ENCODE measurements at places on chromosomes 2 and 18.

- DNase-seq, result no peak
Measured at GRCh38 chr2:25714740-25715139, 41.4 kb upstream of the DTNB start.

DNA sequence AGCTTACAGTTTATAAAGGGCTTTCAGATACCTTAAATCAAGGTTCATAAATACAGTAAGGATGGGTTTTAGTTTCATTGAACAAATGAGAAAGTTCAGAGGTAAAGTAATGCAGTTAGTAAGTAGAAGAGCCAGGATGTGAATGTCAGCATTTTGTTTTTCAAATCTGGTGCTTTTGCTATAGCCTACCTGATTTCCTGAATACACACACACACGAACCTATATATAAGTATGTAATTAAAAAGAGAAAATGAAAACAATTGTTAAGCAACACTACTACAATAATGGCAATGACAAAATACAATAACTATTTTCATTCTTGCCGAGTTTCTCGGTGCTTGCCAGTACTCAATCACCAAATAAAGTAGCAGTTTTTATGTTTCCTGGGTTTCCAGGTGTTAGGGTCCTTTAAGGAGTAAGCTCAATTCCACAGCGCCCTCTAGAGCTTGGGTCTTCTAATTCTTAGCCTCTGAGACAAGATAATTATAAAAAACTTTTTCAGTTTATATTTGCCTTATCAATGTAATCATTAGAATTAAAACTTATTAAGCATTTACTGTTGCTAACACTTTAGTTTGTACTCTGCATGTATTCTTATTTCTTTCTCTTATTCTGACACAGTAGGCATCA lies 512.9 kb upstream of the ACVR2A start:
- peak; percentile 18 for DNase-seq

DNA sequence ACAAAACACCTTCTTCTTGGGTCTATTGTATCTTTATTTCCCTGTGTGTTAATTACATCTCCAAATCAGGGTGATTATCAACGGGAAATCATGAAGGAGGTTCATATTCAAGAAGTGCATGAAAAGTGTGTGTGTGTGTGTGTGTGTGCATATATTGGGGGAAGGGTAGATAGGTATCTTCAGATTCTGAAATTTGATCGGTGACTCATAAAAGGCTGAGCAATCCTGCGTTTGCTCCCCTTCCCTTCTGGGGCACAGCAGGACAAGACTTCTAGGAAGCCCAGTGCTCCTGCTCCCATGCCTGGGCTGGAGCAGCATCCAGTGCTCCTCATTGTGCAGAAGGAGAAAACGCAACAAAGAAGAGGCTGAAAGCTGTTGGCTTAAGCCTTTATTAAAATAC lies 25.8 kb downstream of the MC5R start:
- no peak for DNase-seq

DNA sequence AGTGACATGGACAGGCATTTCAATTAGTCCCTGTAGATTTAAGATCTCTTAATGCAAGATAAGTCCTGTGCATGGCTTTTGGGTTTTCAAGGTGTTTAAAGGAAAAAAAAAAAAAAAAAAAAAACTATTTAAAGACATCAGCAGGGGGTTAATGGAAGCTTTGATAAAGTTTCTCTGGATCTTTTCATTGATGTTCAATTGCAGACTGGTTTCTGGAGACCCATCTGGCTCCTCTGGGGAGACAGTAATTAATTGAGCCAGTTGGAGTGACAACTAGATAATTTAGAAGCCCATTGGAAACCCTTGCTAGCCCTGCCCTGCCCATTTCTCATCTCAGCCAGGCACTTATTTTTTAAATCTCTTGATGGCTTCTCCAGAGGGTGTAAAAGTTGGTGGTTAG lies 98.7 kb downstream of the EPHA4 start:
- DNase-seq, result no peak

DNA sequence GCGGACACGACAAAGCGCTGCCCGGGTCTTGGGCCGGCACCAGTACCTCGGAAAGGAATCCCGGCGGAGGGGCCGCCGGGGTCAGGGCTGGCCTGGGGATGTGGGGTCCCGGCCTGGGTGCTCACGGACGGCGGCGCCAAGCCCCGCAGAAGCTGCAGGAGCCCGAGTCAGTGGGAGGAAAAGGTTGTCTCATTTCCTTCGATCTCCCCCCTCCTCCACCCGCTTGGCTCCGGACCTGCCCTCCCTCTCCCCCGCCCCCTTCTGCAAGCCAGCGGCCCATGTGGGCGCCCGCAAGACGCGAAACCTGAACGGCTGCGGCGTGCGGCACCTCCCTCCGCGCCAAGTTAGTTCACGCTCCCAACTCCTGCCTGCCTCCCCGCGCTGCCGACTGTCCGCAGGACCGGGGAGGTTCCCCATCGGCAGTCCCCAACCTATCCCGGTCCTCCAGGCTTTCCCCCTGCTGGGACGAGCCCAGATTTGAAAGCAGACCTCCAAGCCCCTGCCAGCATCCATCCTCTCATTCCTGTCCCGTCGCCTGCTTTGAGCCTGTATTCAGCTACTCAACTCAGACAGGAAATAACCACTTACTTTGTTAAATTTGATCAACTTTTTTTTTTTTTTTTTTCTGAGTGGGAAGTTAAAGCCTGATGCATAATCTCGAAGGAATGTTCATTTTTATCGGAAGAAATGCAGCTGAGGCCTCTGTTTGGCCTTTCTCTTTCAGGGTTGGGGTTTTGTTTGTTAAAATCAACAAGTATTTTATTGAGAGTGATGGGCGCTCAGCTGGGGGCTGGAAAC lies at the start of gene EVA1A:
TSS of gene EVA1A (minus strand) at position 172 of the 798 bp plus-strand sequence. CDS start 42,799 bp downstream, outside the sequence.
- DNase-seq, result peak; percentile 23

GRCh38 chr2:203908066-203908796 lies 28.3 kb upstream of the ICOS start:
- no peak for DNase-seq

- no peak for DNase-seq
Measured at GRCh38 chr2:108580050-108580449, 45.8 kb downstream of the LIMS1 start.

- no peak for DNase-seq
Measured at GRCh38 chr2:31192396-31192795, 24.9 kb downstream of the CAPN14 start.

- DNase-seq, result no peak
Measured at GRCh38 chr2:168330624-168331423, 83.4 kb upstream of the STK39 start.

GRCh38 chr2:230974096-230974913 lies 21.6 kb upstream of the SPATA3 start:
- DNase-seq, result peak; percentile 83

- no peak for DNase-seq
Measured at GRCh38 chr2:8642366-8643068, 39.3 kb upstream of the ID2 start.

DNA sequence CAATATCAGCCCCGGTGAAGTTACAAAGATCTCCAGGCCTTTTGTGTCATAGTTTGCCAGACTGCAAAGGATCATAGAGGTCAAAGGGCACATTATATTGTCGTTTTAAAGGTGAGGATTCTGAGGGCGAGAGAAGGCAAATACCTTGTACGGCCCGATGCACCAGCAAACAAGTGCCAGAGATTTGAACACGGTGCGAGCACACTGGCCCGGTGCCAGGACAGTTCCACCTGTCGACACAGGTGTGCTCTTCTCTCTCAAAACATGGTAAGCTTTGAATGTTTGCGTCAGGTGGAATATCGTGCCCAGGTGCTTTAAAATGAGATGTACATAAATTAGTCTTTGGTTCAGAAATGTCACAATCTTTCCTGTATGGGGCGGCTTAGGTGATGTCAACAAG lies 776.1 kb upstream of the ID2 start:
- DNase-seq, result no peak

- DNase-seq, result no peak
Measured at GRCh38 chr2:172510548-172510947, 45.3 kb upstream of the PDK1 start.

- DNase-seq, result no peak
Measured at GRCh38 chr2:42593282-42593681, 24.9 kb downstream of the MTA3 start.

DNA sequence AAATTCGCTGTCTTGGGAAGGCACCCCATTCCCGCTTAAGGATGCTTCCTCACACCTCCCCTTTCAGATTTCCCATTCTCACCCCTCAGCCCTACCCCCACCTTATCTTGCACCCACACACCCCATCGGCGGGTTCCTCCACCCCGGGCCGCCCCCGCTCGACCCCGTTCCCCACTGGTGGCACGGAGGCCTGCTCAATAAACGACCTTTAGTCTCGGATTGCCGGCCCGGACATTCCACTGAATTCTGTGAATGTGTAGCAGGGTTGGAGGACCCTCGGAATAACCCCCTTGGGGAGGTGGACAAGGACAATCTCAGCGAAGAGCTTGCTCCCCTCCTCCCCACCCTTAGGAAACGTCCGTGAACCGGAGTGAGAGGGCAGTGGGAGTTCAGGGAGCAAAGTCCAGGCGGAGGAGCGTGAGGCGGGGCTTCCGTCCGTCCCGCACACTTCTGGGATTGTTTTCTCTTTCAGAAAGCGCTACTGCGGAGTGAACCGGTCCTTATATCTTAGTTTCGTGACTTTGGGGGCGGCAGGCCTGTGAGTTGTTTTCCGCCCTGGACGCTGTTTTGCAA lies 2.8 kb upstream of the LBX2 start:
- no peak for DNase-seq

- no peak for DNase-seq
Measured at GRCh38 chr18:75131381-75132000, 77.4 kb downstream of the PTGR3 start.

DNA sequence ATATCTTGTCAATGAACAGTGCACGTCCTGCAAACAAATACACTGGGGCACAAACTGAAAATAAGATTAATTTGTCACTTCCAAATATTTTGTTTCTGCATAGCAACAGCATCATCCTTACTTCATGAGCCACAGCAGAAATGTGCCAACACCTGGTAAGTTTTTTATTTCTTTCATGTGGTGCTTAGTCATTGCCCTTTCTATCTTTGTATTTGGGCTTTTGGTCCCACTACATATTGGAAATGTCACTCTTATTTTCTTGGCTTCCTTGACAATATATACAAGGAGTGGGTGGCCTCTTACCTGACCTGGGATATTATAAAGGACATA lies 208.0 kb downstream of the RBM43 start:
- no peak for DNase-seq

DNA sequence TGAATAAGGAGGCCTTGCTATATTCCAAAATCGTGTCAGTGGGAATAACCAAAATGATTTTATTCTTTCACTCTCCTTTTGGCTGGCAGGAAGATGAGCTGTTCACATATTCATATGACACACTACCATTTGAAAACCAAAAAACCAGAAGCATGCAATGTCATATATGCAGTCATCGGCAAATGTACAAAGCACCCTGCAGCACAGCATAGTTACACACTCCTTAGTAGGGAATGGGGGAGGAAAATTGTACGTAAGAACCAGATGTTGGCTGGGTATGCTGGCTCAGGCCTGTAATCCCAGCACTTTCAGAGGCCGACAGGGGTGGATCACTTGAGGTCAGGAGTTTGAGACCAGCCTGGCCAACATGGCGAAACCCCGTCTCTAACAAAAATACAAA lies 176.6 kb downstream of the GFPT1 start:
- no peak for DNase-seq

DNA sequence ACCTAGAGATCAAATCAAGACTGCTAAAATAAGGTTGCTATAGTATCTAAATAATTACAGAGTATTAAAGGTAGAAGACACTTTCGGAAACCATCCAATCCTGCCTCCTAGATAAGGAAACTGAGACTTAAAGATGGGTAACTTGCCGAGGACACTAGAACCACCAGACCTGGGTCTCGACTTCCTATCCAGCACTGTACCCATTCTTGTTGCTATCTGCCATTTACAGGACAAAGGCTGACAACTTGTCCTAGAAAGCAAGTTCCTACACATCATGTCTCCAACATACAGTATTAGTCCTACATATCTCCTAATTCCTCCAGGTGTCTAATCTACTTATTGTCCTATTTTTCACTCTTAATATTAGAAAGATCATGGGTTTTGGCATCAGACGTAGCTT lies 37.7 kb downstream of the TRAK2 start:
- DNase-seq, result no peak

DNA sequence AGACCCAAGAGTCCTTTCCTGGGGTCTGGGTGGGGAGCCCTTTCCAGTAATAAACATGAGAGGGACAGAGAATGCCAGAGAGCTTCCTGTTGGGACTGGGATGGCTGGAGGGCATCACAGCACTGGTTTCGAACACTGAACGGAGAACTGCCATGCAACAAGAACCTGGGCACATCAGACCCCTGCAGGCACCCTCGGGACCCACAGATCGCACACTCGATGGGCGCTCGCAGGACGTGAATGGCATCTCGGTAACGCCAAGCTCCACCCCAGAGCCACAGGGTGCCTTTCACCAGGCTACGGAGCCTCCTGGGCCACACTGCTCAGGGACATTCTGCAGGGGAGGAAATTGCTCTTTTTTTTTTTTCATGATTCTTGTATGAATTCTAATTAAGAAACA lies 25.1 kb downstream of the SLC66A2 start:
- no peak for DNase-seq

GRCh38 chr18:76621782-76622495 lies 126.9 kb upstream of the ZNF516 start:
- DNase-seq, result no peak

GRCh38 chr18:2486426-2486825 lies 84.9 kb downstream of the METTL4 start:
- DNase-seq, result no peak

- no peak for DNase-seq
Measured at GRCh38 chr2:219169930-219170654, at the start of gene SLC23A3. Gene SLC23A3, minus strand, starts transcription at chr2:219170029. Its CDS starts 45 bp downstream, at chr2:219169984.

DNA sequence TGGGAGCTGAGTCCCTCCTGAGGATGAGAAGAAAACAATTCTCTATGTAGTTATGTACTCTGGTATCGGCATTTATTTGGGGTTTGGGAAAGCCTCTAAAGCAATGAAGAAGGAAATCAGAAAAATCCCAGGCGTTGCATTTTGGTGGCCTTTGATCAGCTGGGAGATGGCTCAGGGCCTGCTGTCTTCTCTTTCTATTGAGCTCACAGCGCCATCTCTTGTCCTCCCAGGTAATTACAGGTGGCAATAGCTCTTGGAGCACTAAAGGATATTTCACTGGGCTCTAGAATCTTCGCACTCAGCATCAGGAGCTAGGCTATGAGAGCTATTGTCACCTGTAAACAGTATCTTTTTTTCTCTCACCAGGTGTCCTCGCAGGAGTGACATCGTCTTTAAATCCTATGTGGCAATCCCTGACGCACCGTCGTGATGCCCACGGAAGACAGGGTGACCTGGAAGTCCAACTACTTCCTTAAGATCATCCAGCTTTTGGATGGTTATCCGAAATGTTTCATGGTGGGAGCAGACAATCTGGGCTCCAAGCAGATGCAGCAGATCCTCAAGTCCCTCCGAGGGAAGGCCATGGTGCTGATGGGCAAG lies 76.1 kb upstream of the PMAIP1 start:
- peak; percentile 49 for DNase-seq

GRCh38 chr2:109126501-109126860 lies 2.5 kb upstream of the SH3RF3 start:
- no peak for DNase-seq

Data from activated naive CD8-positive, alpha-beta T cell treated with anti-CD3 and anti-CD28 coated beads, Interleukin-2, amount 50 U/mL, for 24 hours (primary cell).